ENCODE measurements at places on chromosomes 13 and 19.

DNA sequence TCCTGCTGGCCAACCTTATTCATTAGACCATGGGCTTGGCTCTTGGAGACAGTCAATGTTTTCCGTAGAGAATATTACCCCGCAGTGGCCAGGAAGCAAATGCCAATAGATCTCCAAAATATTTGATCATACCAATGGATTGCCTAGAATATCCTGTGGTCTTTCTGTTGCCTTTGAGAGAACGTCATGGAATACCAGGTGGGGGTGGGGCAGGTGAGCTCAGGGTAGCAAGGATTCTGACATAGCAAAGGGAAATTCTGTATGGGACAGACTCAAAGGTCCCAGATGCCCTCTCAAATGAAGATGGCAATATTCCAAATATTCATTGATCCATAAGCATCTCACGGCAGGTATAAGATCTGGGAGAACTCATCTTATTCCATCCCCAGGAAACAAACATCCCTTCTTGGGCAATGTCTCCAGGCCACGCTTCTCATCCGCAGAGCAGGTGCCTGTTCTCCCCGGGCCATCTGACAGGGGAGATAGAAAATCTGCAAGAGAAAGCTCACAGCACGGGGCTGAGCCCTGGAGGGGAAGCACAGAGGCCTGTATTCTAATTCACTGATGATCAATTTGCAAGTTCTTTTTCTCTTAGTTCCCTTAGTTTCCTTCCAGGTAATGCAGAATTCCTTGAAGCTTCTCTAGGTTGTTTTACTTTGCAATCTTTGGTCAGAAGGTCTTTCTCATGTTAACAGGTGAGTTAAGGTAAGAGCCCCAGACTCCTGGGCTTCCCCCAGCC is 69.6 kb upstream of the TSHZ3 start:
- DNase-seq = no peak

DNA sequence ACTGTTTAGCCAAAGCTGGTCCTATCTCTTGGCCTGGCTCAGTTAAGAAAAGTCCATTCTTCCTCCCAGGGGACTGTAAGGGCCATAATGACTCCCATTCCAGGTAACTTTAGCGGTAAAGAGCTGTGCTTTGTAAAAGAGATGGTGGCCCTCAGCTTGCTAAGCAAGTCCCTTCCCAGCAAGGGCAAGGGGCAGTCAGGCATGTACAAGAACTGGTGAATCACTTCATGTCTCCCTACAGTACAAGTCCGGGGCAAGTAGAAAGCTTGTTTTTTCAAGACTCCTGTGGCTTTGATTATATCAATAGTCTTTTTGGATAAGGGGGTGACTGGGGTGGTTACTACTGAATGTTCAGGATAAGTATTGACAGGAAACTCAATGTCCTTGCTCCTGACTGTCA is 88.9 kb downstream of the SLC25A15 start:
- DNase-seq = no peak

DNA sequence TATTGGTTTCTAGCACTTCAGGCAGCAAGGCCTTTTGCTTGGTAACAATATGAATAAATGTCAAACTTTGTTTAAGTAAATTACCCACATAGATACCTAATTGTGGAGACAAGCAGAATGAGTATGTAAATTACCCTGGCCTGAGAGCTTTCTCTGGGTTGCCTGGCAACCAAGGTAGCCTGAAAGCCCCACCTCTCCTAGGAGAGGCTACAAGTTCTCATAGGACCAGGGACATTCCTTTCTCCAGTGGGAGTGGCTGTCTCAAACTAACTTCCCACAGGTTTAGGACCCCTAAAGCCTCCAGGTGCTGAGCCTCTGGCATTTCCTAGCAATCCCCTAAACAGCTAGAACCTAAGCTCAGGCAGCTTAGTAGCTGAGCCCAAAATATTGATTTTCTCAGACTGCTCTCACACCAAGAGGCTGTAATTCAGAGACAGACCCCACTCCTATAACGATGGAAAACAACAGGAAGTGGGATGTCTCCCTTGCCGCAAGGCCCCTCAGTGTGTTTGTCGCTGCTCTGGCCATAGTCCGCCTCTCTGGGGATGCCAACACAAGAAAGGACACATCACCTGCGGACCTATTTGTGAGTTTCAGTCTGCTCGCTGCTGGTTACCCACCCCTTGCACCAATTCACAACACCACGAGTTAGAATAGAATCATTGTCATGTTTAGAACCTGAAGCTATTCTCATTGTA is 207.3 kb downstream of the DLEU7 start:
- no peak for DNase-seq

DNA sequence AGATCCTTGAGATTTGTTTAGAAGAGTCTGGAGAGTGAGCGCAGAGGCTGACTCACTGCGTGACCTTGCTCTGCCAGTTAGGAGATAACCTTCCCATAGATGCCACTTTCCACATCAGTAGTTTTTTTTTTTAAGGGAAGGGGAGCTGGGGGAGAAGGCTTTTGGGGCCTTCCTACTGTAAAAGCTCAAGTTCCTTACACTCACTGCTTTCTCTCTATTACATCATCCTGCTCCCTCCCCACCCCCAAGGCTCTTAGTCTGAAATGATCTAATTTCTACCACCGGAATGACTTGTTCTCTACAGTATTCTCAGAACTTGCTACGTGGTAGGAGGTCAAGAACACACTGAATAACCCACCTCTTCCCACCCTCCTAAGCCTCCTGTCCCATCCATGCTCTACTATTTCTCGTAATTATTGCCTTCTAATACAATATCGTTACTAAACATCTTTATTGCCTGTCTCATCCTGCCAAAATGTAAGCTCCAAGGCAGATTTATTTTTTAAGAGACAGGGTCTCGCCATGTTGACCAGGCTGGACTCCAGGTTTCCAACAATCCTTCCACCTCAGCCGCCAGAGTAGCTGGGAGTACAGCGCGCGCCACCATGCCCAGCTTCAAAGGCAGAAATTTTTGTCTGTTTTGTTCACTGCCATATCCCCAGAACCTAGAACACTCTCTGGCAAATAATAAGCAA is 1.2 kb downstream of the LONP1 start:
- DNase-seq = peak; percentile 72

GRCh38 chr13:99614465-99614885 is 113.2 kb downstream of the TM9SF2 start:
- DNase-seq = peak; percentile 59

All from Kasumi-1 (cell line).